ENCODE measurements at places on chromosomes 2 and 18.

- DNase-seq = no peak
These were observed 66.6 kb upstream of the SNTG2 start for GRCh38 chr2:883803-884748.

- DNase-seq = peak; percentile 79
These were observed 21.7 kb downstream of the KIAA1328 start for GRCh38 chr18:36850527-36851201.

- DNase-seq = no peak
These were observed 81.5 kb upstream of the FN1 start for GRCh38 chr2:215517391-215517790.

GRCh38 chr18:75351409-75351808 is 76.1 kb downstream of the SMIM21 start:
- no peak for DNase-seq

- no peak for DNase-seq
These were observed 682.0 kb upstream of the ID2 start for GRCh38 chr2:7999683-8000476.

DNA sequence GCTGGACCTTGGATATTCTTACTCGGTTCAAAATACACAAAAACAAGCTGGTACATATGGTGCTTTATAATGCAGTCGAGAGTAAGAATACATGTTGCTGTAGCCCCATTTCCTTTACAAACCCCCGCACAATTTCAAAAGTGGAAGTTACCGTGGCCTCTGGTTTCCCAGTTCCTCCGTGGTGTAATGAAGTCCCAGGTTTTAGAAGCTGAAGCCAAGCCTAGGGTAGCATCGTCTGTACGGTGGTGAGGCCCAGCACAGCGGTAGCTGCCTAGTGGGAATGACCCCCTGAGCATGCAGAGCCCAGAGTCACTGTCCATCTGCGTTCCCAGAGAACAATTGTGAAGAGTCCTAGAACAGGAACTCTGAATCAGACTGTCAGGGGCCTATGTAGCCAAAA is 171.8 kb downstream of the ASXL3 start:
- DNase-seq = no peak

DNA sequence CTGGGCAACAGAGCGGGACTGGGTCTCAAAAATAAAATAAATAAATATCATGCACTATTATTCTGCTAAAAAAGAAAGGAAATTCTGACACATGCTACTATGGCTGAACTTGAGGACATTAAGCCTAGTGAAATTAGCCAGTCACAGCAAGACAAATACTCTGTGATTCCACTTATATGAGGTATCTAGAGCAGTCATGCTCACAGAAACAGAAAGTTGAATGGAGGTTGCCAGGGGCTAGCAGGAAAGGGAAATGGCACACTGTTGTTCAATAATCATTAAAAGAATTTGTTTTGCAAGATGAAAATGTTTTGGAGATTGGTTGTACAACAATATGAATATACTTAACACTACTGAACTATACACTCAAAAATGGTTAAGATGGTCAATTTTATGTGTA is 60.8 kb downstream of the NCKAP1 start:
- DNase-seq = no peak

DNA sequence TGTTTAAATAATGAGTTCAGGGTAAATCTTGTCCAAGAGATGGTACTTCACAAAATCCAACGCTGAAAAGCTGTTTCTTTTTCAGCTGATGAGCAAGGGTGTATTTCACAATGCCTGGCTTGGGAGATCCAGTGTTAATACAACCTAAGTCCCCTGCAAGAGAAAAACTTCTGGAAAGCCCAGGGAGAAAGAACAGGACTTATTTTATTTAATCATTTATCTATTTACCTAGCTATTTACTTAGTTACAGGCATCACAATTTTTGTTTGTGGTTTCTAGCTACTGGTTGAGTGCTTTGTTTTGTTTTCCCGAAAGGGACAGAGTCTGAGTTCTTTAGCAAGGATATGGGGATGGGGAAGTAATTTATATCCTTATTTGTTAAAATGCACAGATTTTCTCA is 598.2 kb upstream of the SYT4 start:
- DNase-seq = no peak

GRCh38 chr2:27441958-27442919 is at the start of gene KRTCAP3:
TSS of gene KRTCAP3 (plus strand) at chr2:27442381. CDS start at chr2:27442413, 32 bp downstream.
- DNase-seq = no peak

DNA sequence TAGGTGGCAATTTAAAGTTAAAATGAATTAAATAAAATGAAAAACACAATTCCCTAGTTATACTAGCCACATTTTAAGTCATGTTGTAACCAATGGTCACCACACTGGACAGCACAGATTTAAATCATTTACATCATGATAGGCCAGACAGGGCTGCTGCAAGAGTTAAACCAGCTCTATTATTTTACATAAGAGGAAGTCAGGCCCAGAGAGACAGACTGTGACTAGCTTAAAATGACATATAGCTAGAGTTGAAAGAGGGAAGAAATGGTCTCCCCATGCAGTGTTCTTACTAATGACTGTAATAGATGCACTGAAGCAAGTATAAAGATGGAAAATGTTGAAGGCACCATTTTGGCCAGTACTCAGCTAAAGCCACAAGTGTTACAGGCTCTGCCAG is 69.6 kb downstream of the SLC66A3 start:
- no peak for DNase-seq

GRCh38 chr2:9627310-9627709 is 3.5 kb downstream of the YWHAQ start:
- no peak for DNase-seq

DNA sequence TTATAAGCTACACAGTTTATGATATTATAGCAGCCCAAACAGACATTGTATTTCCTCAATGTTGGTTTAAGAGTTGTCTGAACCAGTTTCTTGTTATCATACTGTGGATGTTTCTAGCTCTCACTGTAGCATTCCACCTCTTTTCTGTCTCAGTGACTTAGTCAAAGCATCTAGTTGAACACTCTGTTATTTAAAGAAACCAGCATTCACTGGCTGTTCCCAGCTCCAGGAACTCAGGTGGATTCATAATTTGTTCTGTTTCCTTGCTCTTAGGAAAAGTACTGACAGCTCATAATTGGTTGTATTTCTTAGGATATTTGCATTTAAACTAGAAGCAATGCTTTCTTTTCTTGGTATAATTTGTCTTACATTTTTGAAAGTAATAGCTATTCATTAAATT is 17.5 kb downstream of the LRATD1 start:
- no peak for DNase-seq

- DNase-seq = no peak
These were observed 228.0 kb upstream of the SALL3 start for GRCh38 chr18:78751664-78752063.

GRCh38 chr2:128069769-128070168 is 21.2 kb upstream of the UGGT1 start:
- no peak for DNase-seq

GRCh38 chr18:26442126-26442525 is 106.2 kb downstream of the KCTD1 start:
- DNase-seq = no peak

DNA sequence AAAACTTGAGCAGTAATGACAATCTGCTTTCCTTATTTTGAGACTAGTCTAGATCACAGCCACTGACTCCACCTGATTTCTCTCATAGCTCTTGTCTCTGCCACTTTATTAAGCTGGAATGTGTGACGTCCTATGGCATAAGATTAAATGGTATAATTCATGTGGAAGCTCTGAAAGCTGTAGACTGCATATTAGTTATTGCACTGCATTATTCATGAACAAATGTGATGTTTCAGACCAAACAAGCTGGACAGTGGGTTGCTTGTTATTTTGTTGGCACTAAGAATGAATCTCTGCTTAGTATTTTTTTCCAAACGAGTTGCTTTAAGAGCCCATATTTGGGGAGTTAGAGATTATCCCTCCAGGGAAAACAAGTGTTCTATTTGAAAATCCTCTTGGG is 1218.5 kb downstream of the SUCLG1 start:
- no peak for DNase-seq

DNA sequence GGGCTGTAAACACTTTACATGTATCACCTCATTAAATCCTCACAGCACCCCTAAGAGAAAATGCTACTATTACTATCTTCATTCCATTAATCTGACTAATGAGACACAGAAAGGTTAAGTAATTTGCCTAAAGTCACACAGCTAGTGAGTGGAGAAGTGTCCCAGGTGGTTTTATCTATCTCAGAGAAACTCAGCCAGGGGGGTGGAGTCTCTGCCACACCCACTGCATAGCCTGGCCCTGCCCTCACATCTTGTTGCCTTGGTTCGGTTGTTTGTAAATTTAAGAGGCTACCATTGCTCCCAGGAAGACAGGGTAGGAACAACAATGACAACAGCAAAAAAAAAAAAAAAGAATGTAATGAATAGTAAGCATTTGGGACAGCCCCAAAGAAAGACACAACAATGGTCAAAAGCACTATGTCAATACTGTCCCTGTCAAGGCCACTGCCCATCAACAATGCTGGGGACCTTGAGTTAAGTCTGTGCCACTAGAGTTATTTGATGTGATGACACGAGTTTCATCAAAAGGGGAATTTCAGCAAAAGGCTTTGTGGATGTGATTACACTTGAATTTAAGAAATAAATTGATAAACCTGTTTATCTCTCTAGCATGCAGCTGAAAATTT is 17.5 kb downstream of the CYRIA start:
- DNase-seq = no peak

GRCh38 chr2:159553727-159554126 is 62.6 kb downstream of the BAZ2B start:
- DNase-seq = no peak

DNA sequence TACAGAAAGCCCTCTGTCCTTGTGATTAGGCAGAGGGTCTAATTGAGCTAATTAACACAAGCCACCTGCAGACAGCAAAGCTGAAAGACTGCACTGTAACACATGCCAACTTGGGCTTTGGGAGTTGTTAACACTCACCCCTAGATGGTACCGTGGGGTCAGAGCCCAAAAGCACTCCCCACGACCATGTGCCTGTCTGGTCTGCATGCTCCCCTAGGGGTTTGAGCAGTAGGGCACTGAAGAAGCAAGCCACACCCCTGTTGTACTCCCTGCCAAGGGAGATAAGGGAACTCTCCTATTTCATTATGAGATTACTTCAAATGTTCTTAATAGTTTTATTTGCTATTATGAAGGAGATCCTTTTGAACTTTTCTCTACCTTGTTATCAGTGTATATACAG is 560.1 kb upstream of the FSHR start:
- DNase-seq = no peak
